ENCODE measurements at places on chromosomes 3 and 15.

- no peak for DNase-seq
Measured at GRCh38 chr3:143215059-143215458, 95.5 kb downstream of the CHST2 start.

DNA sequence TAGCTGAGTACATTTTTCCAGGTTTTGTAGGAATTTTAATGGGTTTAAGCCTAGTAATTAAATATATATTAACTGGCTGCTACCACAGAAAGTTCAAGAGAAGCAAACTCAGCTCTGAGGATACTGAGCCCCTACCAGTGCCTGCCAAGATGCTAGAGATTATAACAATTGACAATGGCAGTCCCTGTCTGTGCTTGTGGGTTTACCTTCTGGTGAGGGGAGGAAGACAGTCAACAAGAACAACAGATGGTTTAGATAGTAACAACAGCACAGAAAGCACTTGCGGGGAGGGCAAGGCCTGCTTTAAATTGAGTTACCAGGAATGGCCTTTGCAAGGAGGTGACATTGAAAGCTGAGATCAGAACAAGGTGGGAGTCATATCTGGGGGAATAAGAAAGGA lies 56.6 kb upstream of the ARHGEF3 start:
- DNase-seq: no peak

- no peak for DNase-seq
Measured at GRCh38 chr3:109330405-109330804, 6.9 kb downstream of the DPPA4 start.

- no peak for DNase-seq
Measured at GRCh38 chr3:65831733-65832425, 206.8 kb downstream of the MAGI1 start.

DNA sequence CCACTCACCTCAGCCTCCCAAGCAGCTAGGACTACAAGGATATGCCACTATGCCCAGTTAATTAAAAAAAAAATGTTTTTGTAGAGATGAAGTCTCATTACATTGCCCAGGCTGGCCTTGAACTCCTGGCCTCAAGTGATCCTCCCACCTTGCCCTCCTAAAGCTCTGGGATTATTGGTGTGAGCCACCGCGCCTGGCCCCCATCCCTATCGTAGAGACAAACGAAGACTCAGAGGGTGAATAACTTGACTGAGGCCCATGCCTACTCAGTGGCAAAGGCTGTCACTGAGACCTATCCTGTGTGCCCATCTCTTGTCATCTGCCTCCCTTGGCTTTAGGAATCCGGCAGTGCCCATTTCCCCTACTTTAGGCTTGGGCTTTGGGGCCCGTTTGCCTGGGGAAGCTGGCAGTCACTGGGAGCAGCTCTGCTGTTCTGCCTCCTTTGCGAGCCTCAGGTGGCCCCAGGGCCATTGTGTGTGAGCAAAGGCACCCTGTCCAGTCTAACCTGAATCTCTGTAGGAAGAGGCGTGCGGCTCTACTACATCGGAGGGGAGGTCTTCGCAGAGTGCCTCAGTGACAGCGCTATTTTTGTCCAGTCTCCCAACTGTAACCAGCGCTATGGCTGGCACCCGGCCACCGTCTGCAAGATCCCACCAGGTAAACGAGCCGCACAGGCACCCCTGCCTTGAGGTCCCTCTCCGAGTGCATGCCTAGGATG lies 70.1 kb downstream of the AAGAB start:
- no peak for DNase-seq
